ENCODE measurements at places on chromosomes 4 and X.

DNA sequence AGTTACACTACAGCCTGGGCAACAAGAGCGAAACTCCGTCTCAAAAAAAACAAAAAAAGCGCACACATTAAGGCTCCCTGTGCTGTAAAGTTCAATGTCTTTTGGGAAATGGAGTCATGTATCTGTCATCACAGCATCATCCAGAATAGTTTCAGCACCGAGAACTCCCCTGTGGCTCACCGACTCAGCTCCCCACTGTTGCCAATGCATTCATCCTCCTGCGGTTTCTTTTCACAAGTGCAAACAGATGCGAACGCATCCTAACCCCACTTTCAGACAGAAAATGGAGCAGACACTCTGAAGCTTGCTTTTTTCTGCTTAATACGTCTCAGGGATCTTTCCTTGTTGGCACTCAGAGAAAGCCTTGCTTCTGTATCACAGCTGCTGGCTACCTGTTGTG lies 13.8 kb upstream of the SH3TC1 start:
- no peaks in the 10 kb centered on the region for H3K36me3 ChIP-seq
- DNase-seq = peak; percentile 70
- H3K4me1 ChIP-seq = peaks cover 42% of the 10 kb centered on the region
- H3K27ac ChIP-seq = no peak overlapping the region
- H3K4me3 ChIP-seq = no peak overlapping the region

GRCh38 chrX:3994315-3994714 lies 280.9 kb upstream of the PRKX start:
- no peak overlapping the region for H3K27ac ChIP-seq
- H3K4me3 ChIP-seq = no peak overlapping the region
- H3K27me3 ChIP-seq = no peaks in the 10 kb centered on the region
- H3K4me1 ChIP-seq = no peaks in the 10 kb centered on the region
- DNase-seq = no peak
- H3K36me3 ChIP-seq = no peaks in the 10 kb centered on the region

DNA sequence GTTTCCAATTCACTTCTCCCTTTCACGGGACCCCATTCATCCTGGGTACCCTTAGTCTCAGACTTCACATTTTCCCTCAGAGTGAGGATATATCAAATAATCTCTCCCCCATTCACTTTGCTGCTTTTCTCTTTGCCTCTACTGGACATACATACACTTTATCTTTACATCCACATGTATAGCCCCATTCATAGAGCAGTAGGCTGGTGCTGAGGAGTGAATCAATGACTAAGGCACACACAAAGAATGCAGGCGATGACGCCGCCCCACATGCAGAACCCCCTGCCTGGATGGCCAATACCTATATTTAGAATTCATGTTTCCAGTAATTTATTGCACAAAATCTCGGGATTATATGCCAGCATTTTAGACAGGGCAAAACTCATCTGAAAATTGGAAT lies 554.3 kb upstream of the TENM3 start:
- no peaks in the 10 kb centered on the region for H3K27me3 ChIP-seq
- H3K4me1 ChIP-seq = peaks cover 39% of the 10 kb centered on the region
- no peak for DNase-seq
- no peak overlapping the region for H3K27ac ChIP-seq

GRCh38 chr4:24889991-24890390 lies 22.9 kb downstream of the CCDC149 start:
- no peak overlapping the region for H3K4me3 ChIP-seq
- no peaks in the 10 kb centered on the region for H3K36me3 ChIP-seq
- no peak for DNase-seq
- no peaks in the 10 kb centered on the region for H3K27me3 ChIP-seq

DNA sequence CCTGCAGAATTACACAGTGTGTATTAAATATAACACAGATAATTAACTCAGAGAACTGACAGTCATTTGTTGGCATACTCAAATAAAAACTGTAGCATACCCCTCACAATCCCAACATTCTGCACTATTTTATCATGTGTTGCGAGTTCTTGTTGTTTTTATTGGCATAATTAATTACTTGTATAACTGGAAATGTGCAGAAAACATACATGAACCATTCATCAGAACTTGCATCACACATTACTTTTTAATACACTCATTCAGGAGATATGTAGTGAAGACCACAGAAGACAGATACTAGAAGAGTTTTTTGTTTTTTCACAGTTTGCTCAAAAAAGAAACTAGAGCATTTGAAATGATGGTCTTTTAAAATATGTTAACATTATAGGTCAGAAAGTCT lies 74.6 kb upstream of the NEIL3 start:
- H3K4me1 ChIP-seq = no peaks in the 10 kb centered on the region
- no peak for DNase-seq

All from SJSA1 (cell line).